ENCODE measurements at places on chromosomes 5 and 9.

DNA sequence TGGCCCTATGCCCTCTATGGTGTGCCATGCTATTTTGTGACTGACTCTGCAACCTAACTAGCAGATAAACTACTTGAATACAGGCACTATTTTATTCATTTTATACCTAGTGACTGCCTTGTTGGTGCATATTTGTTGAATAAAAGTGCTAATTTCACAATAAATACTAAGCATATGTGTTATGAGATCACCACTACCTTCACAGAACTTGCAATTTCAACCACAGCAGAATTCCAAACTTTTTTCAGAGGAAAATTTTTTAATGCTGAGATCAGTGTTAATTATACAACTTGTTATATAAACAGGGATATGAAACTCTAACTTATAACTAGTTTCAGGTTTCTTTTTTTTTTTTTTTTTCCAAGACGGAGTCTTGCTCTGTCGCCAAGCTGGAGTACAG, 94.8 kb downstream of the NR3C1 start:
- DNase-seq, result no peak

GRCh38 chr5:53095931-53096525, 13.5 kb downstream of the MOCS2 start:
- DNase-seq, result peak; percentile 45

DNA sequence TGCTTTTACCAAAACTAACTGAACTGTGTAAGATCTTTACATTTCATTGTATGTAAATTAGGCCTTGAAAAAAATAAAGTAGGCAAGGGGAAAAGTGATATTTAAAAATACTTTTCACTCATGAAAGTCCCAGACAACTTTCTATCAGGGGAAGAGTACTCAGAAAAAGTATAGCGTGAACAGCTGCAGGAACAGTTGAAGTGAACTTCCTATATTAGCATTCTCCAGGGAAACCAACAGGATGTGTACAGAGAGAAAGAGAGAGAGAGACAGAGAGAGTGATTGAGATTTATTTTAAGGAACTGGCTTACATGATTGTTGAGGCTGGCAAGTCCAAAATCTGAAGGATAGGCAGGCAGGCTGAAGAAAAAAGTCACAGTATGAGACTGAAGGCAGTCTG, 42.0 kb downstream of the ERMP1 start:
- no peak for DNase-seq

DNA sequence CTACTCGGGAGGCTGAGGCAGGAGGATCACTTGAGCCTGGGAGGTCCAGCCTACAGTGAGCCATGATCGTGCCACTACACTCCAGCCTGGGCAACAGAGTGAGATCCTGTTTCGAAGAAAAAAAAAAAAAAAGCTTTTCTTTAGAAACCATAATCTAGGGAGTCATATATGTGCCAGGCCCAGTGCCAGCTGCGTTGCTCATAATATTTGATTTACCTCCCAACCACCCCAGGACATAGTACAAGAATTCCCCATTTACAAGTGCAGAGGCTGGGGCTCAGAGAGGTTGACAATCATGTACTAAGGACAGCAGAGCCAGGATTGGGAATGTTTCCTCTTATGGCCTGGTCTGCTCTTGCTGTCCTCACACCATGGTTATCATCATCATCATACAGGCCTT, 25.1 kb upstream of the TRIM14 start:
- no peak for DNase-seq

DNA sequence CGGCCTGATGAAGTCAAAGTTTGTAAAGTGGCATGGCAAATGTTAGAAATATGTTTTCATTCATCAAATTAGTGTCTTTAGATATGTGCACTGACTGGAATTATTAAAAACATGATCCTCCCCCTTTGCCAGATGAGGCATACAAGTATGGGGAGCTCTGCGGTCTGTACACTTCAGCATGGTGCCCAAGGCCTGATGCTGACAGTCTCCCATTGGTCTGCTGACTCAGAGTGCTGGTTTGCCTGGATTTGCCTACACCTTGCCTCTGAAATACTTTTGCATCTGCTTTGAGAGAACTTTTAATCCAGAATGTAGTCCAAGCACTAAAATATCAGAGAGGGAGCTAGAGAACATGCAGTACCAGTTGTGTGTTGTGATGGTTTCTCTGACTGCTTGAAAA, 354.3 kb upstream of the ACTBL2 start:
- no peak for DNase-seq
